Right ventricle myocardium inferior (tissue), 1 donor: ENCODE measurements at places on chromosomes 5 and 9. TPM values are rescaled to one million over a fixed set of nuclear protein-coding genes. Genes with fewer than 3 reads are reported as not detected.

DNA sequence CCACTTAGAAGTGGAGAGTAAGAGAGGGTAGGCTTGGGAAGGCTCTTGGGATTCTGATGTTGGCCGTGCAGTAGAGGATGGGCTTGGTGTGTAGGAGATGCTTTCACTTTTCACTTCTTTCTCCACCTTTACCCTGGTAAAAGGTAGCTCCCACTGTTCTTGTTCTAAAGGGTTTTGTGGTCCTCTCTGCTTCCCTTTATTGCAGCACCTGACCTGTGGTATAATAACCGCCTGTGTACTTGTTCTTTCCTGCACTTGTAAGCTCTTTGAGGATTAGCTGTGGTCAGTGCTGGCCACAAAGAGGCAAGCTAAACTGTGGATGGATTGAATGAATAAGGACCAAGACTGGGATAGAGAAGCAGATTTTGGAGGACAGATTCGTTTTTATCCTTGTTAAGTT is 25.2 kb downstream of the KDM4C start:
- no peak for DNase-seq

DNA sequence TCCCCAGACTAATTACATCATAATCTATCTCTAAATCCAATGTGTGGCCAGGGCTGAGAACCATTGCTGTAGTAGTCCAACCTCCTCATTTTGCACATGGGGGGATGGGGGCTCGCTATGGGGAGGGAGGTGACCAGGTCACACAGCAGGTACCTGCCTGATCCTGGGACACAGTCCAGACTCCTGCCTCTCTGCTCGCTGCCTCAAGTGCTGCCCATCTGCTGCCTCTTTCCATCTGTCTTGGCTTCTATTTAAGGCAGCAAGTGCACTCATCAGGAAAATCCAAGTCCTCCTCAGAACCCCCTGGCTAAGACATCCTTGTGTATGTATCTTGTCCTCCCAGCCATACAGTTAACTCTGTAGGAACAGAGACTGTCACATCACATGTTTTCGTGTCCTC is 57.7 kb upstream of the FRRS1L start:
- DNase-seq: no peak

GRCh38 chr9:133889584-133890301 is 102.4 kb downstream of the VAV2 start:
- DNase-seq: no peak

DNA sequence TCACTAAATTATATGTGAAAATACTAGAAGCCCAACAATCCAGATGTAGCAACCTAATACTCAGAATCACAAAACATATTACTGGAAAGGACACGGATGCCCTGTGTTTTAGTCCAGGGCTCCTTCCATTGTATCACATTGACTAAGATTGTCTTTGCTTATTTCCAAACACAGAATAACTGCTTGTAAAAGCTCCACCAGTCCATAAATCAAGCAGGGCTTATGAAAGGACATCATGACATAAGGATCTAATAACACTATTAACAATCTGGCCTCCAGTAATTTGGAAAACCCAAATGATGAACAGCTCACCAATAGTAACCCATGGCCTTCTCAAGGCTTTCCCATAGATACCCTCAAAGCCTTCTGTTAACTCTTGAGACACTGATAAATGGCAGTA is 39.8 kb downstream of the WDR41 start:
- no peak for DNase-seq

DNA sequence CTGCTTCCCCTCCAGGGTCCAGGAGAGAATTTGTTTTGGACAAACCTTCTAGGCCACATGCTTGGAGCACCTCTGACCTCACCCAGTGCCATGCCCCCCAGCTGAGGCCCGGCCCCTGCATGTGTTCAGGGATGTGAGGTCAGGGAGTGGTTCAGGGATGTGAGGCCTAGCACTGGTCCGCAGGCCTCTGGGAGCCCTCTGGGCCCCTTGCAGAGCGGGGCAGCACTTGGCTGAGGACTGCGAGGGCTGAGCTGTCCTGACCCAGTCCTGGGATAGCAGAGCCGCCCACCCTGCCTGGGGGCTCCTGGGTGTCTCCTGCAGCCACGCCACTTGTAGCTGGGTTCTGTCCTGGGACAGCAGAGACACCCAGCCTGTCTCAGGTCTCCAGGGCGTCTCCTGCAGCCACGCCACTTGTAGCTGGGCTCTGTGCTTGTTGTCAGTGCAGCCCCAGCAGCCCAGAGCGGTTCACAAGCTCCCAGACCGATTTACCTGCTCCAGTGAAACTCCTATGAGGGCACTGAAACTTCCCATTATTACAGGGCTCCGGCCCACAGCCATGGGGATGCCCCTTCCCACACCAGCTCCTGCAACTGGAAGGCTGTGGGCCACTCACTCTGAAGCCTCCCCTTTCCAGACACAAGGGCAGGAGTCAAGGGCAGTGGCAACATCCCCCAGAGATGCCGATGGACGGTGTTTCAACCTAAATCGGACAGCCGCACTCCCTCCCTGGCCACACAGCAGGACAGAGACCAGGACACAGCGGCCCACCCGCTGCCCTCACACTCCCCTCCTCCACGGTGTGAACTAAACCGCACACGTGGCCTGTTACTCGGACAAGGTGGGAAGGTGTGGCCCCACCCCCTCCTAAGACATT is 5.4 kb upstream of the CEP72 start:
- no peak for DNase-seq

DNA sequence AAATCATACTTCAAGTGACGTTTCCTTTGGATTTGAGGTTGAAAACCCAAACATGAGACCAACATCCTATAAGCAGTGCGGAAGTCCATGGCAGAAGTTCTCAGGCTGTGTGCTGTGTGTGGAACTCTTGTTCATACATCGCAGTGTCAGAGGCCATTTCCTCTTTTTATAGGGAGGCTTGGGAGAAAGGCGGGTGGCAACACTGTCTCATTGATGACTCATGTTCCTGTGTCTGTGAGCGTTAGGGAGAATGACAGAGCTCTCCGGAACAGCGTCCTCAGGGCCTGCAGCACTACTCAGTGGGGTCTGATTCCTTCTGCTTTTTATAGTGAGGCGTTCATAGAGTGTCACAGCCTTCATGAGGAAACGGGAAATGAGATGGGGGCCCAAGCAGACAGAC is 98.8 kb upstream of the BASP1 start:
- peak; percentile 81 for DNase-seq

DNA sequence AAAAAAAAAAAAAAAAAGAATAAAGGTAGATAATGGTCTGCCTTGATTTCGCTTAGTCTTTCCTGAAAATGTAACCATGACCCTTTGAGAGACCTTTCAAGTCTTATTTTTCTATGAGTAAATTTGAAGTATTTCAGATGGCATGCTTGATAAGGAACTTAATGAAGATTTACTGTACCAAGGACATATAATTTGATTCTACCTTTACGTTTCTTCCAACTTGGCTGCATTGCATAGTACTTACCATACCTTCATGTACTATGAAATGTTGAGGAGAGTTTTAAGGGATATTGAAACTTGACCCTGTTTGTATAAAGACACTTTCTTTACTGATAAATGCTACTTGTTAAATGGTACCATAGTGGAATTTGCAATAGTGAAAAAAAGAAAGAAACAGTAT is 35.0 kb upstream of the SNX24 start:
- no peak for DNase-seq

- DNase-seq: no peak
Observed at GRCh38 chr9:125681086-125681622, 25.9 kb downstream of the MAPKAP1 start.

GRCh38 chr5:14460844-14461398 is 120.7 kb upstream of the OTULINL start:
- DNase-seq: no peak

- DNase-seq: no peak
Observed at GRCh38 chr9:95826183-95826838, 49.2 kb upstream of the ERCC6L2 start.

DNA sequence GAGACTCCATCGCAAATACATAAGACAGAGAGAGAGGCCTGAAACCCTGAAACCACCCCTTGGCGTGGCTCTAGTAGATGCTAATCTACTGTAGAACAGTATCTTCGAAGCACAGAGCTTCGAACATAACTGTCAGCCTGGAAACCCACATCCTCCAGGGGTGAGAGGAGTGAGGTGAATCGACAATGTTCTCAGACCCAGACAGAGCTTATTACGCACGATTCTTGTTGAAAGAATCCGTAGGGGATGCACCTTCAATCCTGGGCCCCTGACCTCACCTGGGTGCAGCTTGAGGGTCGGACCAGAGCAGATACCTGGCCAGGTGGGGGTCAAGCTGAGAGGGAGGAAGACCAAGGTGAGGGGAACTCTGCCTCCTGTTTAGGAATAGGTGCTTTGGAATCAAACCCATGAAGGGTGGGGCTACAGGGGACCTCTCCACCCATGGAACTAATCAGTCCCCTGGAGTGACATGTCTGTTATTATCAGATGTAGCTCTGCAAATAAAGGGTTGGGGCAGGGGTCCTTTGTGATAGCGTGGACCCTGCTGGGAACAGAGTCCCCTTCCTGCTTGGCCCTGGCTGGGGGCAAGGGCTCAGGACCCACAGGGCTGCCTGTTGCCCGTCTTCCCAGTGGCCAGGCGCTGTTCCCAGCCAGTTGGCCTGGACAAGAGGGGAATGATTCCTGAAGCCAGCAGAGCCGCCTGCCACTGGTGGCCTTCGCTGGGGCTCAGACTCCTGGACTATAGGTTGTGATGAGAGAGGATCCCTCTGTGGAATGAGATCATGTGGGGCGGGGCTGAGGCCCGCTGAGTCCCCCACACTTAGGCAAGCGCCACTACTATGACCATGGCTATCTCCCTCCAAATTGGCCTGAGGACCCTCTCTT is 41.2 kb downstream of the DBH start:
- DNase-seq: peak; percentile 41

DNA sequence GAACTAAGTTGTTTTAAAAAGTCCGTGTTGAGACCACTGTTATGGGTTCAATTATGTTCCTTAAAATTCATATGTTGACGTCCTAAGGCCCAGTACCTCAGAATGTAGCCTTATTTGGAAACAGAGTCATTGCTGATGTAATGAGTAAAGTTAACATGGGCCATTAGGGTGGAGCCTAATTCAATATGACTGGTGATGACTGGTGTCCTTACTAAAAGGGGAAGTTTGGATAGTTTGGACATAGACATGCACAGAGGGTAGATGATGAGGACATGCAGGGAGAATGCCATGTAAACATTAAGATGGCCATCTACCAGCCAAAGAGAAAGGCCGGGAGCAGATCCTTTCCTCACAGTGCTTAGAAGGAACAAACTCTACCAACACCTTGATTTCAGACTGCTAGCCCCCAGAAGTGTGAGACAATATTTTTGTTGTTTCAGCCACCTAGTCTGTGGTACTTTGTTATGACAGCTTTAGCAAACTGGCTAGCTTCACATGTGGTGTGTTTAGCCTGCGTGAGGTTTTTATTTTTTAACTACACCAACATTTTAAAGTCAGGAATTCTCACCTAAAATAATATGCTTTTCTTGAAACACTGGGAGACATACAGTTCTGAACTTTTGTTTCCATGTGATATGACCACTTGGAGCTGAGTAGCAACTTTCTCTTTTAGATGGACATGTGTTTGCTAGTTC is 135.3 kb downstream of the YIPF5 start:
- DNase-seq: no peak

GRCh38 chr9:115672477-115673316 is 480.9 kb upstream of the PAPPA start:
- no peak for DNase-seq

DNA sequence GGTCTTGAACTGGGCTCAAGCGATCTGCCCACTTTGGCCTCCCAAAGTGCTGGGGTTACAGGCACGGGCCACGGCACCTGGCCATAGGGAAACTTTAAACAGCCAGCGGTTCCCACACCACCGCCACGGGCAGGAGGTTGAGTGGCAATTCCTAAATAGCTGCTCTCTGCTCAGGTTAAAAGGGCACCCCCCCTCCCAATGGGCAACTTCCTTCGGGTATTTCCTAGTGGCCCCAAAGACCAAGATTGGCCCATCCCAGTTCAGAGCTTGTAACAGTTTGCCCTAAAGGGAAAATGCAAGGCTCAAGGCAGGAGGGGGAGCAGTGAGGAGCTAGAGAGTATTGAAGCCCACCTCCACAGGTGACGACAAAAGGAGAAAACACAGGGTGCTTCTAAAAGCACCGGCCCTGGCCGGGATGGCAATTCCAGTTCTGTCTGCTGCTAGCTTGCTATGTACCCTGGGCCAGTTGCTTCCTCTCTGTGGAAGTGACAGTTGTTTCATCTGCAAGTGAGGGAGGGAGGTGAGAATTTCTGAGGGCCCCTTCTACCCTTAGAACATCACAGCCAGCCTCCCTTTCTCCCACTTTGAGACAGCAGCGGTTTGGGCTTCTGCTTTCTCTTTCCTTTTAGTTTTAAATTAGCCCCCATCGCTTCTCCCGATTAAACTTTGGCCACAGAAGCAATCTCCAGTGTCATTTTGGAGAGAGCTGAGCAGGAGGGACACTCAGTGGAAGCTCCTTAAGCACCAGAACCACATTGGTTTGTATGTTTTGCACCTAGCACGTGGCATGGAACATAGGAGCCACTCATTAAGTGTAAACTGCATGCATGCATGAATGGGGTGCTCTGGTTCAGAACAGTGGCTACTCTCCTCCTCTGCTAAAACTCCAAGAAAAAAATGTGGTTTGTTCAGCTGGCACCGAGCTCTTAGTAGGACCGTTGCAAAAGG is 17.3 kb upstream of the TNIP1 start:
- DNase-seq: no peak

DNA sequence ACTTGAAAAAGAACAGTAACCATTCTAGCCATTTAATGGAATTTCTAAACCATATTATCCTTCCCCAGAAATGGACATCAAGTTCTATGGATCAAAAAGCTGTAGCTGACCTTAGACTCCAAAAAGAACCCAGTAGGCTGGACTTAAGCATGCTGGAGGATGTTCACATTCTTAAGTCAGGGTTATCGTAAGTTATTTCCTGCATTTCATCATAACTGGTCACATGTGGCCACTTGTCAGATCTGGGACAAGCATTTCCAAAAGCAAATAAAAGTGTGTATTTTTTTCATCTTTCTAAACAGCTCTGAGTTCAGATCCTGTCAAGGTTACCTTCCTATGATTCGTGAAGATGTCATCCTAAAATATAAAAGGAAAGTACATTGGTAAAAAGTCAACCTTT is 274.5 kb upstream of the PTGER4 start:
- DNase-seq: no peak

- DNase-seq: no peak
Observed at GRCh38 chr5:31811210-31811609, 172.3 kb downstream of the PDZD2 start.

PCDHGA3 gene
- 9.8 TPM for total RNA-seq

FBP2 gene
- 0.54 TPM for total RNA-seq

PGM5 gene
- 151 TPM for total RNA-seq

TMEM174 gene
- not detected for total RNA-seq

PPP1R26 gene
- 18.5 TPM for total RNA-seq

CD274 gene
- 12.0 TPM for total RNA-seq

SHB gene
- total RNA-seq: 14.7 TPM

GCNT4 gene
- 0.35 TPM for total RNA-seq

TRAF2 gene
- total RNA-seq: 12.6 TPM

DNAH5 gene
- 0.19 TPM for total RNA-seq

ZDHHC11 gene
- total RNA-seq: 38.0 TPM

SPINK7 gene
- not detected for total RNA-seq
